ENCODE measurements at places on chromosomes 6 and 20.

DNA sequence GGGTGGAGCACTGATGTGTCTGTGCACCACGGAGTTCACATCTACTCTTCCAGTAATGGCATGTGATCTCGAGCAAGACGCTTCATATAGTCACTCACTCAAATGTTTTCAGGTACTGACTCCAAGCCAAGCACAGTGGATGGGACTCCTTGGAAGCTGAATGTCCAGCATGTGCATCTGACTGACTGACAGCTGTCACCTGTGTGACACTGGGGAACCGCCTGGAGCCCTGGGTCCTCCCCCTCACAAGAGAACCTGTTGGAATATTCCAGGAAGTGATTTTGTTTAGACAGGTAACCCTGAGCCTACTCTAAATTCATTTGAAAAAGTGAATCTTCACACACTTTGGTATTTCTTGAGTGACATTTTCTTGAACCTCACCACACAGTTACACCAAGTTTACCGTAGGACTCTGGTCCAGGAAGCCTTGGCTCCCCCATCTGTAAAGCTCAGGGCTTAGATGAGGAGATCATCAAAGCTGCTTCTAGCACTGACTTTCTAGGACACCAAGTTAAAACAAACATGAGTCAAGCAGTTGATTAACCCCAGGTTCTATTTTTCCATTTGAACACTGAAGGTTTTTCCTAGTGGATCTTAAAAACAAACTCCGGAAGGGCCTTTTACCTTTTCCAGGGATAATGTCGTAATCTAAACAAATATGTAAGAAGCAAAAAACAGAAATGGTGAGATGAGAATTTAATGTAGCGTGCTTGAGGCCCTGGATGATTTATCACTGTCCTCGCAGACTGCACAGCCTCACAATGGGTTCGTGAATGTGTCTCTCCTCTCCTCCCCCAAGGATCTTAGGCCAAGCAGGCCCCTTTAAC, 50.1 kb downstream of the EDN3 start:
- no peak for DNase-seq

GRCh38 chr6:19662911-19663310, 174.3 kb upstream of the ID4 start:
- DNase-seq = no peak

DNA sequence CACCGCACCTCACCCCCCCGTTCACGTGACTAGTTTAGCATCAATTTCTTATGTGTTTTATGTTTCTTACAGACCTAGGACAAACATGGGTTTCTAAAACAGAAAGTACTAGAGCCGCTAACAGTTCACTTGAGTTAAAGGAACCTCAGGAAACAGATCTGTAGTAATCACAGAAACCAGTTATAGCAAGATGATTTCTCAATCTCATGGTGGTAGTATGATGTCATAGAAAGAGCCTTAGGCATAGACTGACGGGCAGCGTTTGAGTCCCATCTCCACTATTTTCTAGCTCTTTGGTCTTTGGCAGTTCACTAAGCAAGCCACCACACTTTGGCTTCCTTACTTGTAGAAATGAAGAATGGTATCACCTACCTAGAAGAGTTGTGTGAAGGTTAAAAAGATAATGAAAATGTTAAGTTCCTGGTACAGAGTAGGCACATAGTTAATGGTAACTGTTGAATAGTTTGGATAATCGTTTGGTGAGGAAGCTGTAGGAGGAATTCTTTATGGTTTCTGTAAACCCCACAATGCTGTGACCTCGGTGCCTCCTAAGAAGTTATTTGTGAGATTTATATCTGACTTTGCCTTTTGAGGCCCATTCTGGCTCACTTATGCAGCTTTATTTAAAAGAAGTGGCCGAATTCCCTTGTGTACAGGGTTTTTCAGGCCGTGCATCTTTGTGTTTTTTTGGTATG, 21.3 kb downstream of the CTNNBL1 start:
- no peak for DNase-seq

GRCh38 chr6:125307150-125307838, 5.5 kb upstream of the HDDC2 start:
- no peak for DNase-seq

DNA sequence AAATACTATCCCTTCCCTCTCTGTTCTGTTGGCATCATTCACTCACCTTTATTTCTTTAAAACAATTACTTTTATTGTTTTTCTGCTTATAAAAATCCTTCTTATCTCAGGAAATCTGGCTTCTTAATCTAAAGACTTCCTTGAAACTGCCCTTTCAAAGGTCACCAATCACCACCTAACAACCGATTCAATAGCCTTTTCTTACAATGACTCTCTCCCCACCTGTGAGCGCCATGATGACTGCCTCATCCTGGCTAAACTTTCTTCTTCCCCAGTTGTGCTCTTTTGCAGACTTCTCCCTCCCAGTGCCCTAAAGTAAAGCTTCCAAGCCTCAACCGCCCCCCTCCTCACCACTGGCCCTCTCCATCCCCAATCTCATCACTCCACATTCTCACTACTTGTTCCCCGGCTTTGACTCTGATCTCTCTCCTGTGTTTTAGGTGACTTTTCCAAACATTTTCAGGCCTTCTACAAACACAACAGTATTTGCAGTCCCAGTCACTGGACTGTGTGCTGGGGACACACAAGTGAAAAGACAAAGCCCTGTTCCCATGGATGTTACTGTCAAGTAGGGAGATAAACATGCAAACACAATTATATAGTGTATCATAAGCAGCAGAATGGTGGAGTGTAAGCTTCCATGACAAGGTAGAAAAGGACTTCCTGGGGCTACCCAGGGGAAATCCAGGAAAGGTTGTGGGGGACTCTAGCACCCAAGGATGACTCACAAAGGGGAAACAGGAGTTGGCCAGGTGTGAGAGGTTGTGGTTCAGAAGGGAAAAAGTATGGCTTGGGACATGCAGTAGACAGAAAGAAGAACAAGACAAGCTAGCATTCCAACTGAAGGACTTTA, 12.8 kb downstream of the NHSL1 start:
- DNase-seq = no peak

DNA sequence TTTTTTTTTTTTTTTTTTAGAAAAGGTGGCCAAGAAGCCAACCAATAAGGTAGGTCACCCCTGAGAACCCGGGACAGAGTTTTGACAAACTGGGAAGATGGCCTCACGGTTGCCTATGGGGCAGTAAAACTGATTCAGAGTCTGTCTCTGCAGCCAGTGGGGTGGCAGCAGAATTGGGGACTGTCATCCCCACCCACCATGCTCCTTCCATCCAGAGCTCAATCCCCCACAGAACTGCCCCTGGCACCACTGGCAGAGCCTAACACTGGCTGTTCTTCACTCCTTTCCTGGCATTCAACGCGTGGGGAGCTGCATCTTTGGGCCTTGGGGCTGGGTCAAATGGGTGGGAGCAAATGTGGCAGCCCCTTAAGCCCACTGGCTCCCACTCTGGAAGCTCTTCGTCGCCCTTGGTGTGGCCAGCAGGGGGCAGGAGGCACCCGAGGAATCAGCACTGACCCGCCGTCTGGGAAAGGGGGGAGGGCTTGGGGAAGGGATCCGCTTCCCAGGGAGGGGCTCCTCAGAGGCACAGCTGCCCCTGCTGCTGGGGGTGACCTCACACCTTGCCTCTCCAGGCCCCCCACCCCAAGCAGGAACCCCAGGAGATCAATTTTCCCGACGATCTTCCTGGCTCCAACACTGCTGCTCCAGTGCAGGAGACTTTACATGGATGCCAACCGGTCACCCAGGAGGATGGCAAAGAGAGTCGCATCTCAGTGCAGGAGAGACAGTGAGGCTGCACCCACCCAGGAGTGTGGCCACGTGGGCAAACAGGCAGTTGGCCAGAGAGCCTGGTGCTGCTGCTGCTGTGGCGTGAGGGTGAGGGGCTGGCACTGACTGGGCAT, 10.4 kb downstream of the CD40 start:
- no peak for DNase-seq

GRCh38 chr20:63335711-63336110, 25.4 kb downstream of the CHRNA4 start:
- DNase-seq = no peak
